ENCODE measurements at places on chromosomes 3 and 15.

DNA sequence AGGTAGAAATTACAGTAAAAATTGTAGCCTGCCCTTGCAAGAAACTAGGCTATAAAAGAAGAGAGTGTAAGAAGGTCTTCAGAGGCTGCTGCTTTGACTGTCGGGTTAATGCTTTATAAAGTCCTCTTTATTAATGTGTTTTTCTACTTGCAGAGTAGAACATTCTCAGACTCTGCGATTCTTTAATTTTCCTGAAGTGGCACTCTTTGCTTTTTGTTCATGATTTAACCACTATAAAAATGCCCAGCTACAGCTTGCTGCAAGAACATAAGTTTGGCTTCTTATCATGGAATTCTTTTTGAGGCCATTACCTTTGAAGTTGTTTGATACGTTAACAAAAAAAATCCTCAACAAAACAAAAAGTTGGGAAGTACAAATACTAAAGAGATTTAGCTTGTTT, 33.8 kb downstream of the MFSD1 start:
- DNase-seq: no peak

DNA sequence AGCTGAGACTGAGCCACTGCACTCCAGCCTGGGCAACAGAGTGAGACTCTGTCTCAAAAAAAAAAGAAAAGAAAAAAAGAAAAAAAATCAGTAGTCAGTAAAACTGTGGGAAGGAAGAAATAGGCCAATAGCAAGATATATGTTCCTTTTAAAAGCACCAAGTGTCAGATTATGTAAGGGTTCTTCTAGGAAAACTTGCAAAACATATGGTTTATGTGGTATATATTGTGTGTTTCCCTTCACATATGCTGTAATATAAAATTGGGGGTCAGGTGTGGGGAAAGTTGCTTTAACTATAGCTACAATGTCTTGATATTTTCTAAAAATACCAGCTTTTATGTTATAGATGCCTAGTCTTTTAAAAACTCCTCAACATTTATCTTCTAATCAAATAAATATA, 64.6 kb downstream of the ESYT3 start:
- no peak for DNase-seq

GRCh38 chr15:80473286-80474223, 69.4 kb downstream of the ARNT2 start:
- no peak for DNase-seq

- DNase-seq: no peak
These were observed 30.9 kb upstream of the ZNF609 start for GRCh38 chr15:64429448-64429847.

- DNase-seq: no peak
These were observed 372.7 kb downstream of the ROBO2 start for GRCh38 chr3:77412584-77412983.

GRCh38 chr3:150913133-150913922, 8.1 kb upstream of the MINDY4B start:
- no peak for DNase-seq

GRCh38 chr3:134464064-134464688, 21.6 kb downstream of the ANAPC13 start:
- DNase-seq: no peak

DNA sequence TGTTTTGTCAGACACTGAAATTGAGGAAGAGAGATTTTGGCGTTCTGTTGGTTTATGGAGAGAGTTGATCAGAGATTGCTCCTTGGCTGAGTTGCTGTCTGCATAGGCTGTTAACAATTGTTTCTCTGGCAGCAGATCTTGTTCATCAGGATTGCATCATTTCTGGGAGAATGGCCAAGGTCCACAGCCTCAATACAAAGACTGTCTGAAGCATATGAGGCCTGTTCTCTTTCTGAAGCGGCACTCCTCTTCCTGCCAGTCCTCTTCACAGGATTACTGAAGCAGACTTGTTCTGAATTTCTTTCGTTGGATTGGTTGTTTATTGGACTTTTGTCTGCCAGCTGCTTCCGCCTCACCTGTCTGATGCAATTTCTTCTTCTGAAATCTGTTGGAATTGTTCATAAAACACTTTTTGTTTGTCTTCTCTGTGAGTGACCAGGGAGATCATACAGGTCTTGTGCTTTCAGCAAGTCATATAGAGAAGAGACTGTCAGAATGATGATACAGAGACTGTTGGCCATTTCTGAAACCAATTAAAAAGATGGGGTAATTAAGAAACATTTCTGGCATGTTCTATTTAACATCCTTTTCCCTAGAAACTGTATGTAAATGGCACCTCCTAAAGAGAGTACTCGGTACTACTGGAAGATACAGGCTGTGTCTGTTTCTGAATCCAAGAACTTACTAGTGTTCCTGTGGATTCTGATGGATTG, 25.5 kb downstream of the SETD5 start:
- DNase-seq: no peak

DNA sequence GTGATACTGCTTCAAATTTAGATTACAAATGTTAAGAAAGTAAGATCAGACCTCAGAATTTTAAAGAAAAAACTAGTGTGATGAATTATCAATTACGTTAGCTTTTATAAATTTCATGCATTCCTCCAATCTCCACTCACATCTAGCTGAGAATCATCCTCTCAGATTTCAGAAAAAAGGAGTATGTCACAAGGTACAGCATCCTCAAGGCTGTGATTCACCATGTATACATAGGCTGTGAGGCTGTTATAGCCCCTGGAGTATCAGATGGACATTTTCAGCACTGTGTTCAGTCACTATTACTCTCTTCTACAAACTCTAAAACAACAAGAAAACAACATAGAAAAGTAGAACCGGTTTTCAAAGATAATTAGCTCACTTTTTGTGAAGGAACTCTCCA, 214.4 kb downstream of the PCCB start:
- DNase-seq: no peak

DNA sequence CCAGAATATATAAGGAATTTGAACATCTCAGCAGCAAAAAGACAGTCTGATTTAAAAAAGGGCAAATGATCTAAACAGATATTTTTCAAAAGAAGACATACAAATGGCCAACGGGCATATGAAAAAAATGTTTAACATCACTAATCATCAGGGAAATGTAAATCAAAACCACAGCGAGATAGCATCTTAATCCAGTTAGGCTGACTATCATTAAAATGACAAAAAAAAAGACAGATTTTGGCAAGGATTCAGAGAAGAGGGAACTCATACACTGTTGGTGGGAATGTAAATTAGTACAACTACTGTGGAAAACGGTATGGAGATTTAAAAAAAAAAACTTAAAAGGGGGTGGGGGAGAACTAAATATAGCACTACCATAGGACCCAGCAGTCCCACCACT, 47.9 kb downstream of the RNF13 start:
- no peak for DNase-seq

DNA sequence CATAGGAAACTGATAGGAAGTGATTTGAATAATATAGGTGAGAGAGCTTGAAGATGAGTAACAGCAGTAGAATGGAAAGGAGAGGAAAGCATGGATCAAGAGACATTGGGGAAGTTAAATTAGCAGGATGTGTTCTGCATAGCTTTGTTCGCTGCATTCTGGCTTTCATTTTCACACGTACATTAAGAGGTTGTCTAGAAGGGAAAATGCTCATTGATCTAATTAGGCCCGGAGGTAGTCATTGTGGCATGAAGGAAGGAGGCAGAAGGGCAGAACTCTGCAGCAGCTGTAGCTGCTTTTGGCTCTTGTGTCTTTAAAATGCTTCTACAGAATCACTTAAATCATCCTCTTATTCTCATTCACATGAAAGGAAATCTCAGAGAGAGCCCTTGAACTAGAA, 40.3 kb downstream of the KCNAB1 start:
- no peak for DNase-seq

GRCh38 chr3:84547971-84548970, 410.5 kb upstream of the CADM2 start:
- DNase-seq: no peak

- DNase-seq: no peak
These were observed 259.2 kb upstream of the TLE3 start for GRCh38 chr15:70356919-70357318.

- no peak for DNase-seq
These were observed 85.3 kb upstream of the CFAP20DC start for GRCh38 chr3:59135096-59135495.

GRCh38 chr3:115663414-115663813, 40.1 kb downstream of the GAP43 start:
- DNase-seq: no peak

DNA sequence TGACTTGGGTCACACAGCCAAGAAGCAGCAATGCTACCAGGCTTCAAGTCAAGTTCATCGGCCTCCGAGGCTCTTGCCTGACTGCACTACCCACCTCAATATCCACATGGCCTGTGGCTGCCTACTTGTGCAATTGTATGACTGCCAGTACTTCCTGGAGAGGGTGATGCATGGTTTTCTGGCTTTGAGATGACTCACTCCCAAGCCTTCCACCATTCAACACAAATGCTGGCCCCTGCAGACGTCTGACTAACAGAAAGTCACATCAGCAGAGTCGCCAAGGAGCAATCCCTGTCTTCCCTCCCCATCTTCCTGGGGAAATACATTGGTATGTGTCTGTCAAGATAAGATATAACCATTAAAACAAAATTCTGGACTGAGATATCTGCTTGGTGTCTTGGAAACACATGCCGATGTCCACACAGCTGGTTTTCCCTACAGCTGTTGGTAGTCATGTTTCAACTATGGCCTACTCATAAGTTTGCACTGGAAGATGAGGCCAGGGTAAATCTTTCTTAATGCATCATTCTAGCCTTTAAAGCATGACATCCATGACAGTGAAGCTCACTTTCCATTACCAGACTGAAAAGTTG, 79.6 kb upstream of the SPATA12 start:
- no peak for DNase-seq

DNA sequence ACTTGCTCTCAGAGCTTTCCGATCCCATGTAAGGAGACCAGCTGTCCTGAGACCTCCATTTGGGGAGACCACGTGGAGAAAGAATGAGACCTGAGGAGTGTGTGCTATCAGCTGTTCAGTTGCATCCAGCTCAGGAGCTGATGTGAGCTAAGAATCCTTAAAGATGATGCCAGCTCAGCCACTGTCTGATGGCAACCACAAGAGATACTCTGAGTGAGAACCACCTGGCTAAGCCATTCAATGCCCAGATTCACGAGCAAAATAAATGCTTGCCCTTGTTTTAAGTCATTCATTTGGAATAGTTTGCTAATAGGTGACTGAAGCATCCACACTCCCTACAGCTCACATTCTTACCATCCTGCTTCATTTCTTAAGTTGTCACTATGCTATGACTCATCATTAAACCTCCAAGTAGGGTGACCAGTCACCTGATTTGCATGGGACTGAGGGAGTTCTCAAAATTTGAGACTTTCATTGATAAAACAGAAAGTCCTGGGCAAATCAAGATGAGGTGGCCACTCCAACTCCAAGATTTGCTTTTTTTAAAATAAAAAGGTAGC, 56.4 kb downstream of the SPTSSB start:
- no peak for DNase-seq

- no peak for DNase-seq
These were observed 476.4 kb upstream of the KCNMB2 start for GRCh38 chr3:178059836-178060235.

DNA sequence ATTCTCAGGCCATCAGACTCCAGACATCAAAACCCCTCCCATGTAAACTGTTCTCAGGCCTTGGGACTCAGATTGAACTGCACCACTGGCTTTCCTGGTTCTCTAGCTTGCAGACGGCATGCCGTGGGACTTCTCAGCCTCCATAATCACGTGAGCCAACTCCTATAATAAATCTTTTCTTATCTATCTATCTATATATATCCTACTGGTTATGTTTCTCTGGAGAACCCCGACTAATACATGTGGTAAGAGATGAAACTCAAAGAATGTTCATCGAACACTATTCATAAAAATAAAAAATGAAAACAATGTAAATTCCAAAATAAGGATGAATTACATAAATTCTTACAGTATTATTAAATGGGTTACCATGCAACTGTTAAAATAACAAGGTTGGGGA, 84.5 kb upstream of the NTRK3 start:
- DNase-seq: no peak

GRCh38 chr3:11392860-11393114, 120.6 kb downstream of the ATG7 start:
- DNase-seq: no peak

DNA sequence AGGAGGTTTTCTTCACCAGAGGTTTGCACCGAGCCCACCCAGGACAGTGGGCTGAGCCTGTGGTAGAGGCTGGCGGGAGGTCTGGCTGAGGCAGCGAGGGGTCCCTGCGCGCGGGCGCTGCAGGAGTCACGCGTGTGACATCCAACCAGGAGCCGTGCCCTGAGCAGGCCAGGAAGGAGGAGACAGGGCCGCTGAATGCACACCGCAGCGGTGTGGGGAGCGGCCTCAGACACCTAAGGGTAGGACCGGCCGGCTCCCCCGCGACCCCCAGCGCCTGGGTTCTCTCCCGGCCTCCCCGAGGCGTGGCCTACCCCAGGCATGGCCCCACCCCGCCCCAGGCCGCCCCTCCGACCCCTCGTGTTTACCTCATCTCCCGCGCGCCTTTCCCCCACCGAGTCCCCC, 412 bp downstream of the SLC41A3 start:
- DNase-seq: no peak

DNA sequence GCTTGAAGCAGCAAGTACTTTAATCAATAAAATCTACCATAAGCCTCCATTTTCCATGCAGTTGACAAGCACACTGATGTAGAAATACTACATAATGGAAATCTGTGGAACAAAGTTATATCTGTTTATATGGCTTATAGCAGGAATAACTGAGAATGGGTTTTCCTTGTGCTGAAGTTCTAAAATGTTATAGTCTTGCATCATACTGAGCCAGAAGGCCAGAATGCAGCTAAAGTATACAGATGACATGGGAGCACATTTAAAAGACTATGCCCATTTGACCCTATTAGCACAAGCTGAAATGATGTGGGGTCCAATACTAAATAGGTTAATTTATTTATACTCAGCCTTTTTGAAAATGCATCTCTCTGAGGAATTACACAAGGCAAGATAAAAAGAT, 25.1 kb downstream of the SLC24A5 start:
- no peak for DNase-seq

GRCh38 chr15:95448531-95449229, 881.8 kb upstream of the NR2F2 start:
- no peak for DNase-seq

GRCh38 chr3:12730506-12731242, 28.4 kb downstream of the TMEM40 start:
- DNase-seq: no peak

- DNase-seq: no peak
These were observed 691.6 kb downstream of the ZNF385D start for GRCh38 chr3:21059404-21059803.

DNA sequence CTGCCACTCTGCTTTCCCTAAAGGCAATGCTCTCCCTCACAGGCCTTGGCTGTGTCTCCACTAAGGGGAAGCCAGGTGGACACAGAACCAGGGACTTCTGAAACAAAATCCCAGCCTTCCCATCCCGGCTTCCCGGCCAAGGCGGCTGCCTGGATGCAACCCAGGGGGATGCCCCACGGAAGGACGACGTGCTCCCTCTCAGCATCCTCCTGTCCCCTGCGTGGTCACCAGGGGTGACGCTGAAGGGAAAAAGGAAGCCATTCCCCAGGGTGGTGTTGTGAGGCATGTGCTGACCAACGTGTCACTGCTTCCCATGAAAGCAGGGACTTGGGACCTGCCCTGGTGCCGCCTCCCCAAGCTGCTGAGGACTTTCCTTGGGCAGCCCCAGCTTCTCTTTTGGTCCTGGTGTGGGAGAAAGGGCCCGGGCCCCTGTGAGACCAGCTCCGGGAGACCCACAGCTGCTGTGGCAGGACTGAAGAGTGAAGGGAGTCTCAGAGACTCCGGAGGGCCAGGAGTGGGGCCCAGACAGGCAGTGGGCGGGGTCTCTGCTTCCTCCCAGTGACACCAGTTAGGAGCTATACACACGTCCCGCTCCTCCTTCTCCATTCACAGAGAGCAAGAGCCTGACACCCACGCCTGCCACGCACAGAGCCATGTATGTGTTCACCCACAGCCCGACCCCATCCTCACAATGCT, 139.2 kb downstream of the NUP210 start:
- DNase-seq: no peak
